ENCODE measurements at places on chromosomes 1 and 21.

GRCh38 chr1:167412920-167413319, 105.4 kb downstream of the CD247 start:
- DNase-seq, result no peak

- no peak for DNase-seq
Measured at GRCh38 chr1:39081271-39082009, 55.3 kb downstream of the NDUFS5 start.

GRCh38 chr1:40382108-40382460, 8.6 kb downstream of the SMAP2 start:
- no peak for DNase-seq

GRCh38 chr1:170140371-170140770, 5.4 kb upstream of the NTMT2 start:
- DNase-seq, result no peak

DNA sequence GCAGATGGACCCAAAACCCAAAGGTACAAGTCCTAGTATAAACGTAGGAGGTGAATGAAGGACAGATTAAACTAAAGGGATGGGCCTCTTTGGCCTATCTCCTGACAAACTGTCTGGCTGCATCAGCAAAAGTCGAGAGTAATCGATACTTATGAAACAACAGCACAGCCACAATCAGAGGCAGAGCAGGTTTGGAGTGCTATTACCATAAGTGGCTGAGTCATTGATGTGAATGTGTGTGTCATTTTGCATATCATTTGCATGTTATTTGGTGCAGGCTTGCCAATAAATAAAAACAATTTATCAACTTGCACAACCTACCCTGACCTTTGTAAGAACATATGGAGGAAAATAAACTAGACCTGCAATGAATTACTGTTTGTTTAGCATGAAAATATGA, 283.1 kb downstream of the NUF2 start:
- no peak for DNase-seq

GRCh38 chr1:62530516-62531154, 66.7 kb upstream of the ANGPTL3 start:
- DNase-seq, result no peak

- DNase-seq, result no peak
Measured at GRCh38 chr1:241375886-241376285, 18.9 kb upstream of the RGS7 start.

GRCh38 chr1:11691928-11692711, 610 bp downstream of the DRAXIN start:
- DNase-seq, result no peak

- DNase-seq, result no peak
Measured at GRCh38 chr21:18801468-18801867, 397.9 kb upstream of the TMPRSS15 start.

DNA sequence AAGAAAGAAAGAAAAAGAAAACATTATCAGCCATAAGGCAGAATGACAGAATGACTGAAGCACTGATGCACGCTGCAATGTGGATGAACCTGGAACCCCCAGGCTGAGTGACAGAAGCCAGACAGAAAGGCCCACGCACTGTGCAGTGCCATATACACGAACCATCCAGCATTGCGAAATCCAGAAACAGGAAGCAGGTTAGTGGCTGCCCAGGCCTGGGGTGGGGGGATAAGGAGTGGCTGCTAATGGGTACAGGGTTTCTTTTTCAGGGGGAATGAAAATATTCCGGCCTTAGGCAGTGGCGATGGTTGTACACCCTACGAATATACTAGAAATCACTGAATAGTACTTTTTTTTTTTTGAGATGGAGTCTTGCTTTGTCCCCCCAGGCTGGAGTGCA, 57.0 kb downstream of the CHD5 start:
- no peak for DNase-seq

DNA sequence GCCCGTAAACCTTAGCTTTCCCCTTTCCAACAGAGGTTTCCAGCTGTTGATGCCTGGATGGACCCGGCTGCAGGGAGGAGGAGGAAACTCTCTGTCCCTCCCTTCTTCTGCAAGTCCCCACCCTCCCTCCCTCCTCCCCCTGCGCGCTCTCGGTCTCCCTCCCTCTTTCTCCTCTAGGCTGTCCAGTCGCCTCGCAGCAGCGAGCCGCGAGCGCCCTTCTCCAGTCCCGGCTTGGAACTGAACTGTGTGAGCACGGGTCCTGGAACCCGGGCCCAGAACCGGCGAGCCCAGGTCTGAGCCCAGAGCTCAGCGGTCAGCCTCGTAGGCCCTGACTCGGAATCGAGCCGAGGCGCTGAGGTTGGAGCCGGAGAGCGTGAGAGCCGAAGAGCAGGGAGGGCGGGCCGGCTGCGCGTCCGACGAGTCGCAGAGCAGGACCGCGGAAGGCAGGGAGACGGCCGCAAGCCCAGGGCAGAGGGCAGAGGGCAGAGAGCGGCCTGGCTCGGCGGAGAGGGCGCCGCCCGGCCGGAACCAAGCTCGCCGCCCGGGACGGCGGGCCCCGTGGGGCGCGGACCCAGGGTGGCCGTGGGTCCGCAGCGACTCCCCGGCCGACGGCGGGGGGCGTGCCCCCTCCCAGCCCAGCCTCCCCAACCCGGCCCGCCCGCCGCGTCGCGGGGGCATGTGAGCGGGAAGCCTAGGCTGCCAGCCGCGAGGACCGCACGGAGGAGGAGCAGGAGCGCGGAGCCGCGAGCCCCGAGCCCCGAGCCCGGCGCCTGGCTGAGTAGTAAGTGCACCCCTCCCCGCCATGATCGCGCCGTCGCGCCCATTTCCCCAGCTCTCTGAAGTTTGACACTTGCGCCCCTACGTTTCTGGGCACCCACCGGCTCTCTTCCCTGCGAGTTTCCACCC, at the start of gene SOX13:
Gene SOX13, plus strand, starts transcription at position 185 of the 906 bp plus-strand sequence. CDS start 39,801 bp downstream, outside the sequence.
- no peak for DNase-seq

GRCh38 chr1:108597041-108597440, 37.1 kb downstream of the EEIG2 start:
- no peak for DNase-seq

GRCh38 chr1:159179906-159180305, 8.5 kb downstream of the CADM3 start:
- DNase-seq, result no peak

GRCh38 chr1:185559684-185560331, 174.4 kb upstream of the HMCN1 start:
- DNase-seq, result no peak

DNA sequence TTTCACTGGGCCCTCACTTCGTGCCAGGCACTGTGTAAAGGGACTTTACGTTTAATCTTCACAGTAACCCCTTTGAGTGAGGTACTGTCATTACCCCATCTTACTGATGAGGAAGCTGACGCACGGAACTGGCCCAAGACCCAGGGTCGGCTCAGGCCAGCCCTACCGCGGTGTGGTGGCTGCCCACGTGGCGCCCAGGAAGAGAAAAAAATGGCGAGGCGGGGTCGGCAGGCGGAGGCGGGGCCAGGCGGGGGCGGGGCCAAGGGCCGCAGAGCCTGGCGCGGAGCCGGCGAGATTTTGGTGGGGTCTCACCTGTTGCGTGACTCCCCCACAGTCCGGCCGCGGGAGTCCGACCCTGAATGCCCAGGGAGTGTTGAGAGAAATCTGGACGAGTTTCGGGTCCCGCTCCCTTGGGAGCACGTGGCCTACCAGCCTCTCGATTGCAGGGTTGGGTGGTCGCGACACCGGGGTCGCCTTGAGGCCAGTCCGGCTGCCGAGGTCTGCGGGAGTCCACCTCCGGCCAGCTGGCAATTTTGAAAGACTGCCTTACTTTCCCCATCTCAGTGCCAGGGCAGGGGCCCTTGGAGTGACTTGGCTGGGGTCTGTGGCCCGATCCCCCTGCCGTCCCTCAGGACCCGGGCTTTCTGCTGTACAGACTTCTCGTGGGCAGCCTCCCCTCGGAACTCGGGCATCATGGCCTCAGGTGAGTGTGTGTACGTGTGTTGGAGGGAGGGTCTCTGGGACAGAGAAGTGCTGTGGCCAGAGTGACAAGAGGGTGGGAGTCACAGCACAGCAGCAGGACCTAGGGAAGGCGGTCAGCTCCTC, at the start of the genes AMPD2 and GNAT2:
Gene AMPD2, plus strand, starts transcription at position 262 of the 825 bp plus-strand sequence. CDS start 1,339 bp downstream, outside the sequence.
Gene GNAT2, minus strand, starts transcription at position 41 of the 825 bp plus-strand sequence. CDS start 6,746 bp downstream, outside the sequence.
- DNase-seq, result no peak

DNA sequence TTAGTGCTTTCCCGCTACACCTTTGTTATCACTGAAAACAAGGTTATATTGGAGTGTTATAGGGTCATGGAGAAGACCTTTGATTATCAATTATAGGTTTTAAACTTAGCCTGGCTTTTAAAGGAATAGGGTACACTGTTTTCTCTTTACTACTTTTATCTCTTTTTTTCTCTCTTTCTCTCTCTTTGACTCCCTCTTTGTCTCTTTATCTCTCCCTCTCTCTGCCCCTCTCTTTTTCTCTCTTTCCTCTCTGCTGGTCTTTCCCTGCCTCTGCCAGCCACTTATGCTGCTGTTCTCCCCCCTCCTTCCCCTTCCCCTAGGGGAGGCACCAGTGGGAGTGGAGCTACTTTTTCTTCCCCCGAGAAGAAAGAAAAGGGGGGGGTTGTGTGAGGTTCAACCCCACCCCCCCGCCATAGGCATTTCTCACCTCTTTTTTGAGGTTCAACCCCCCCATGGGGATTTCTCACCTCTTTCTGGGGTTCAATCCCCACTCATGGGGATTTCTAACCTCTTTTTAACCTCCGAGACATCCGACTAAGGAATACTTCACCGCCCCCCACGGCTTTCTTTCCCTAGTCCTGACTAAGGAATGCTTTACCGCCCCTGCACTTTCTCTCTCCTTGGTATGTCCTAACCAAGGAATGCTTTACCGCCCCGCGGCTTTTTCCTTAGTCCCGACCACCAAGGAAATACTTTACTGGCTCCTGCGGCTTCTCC, 17.2 kb upstream of the ZBTB8B start:
- DNase-seq, result no peak

- DNase-seq, result no peak
Measured at GRCh38 chr1:41804176-41804575, 114.5 kb downstream of the HIVEP3 start.

- no peak for DNase-seq
Measured at GRCh38 chr1:173176246-173176645, 30.9 kb downstream of the TNFSF4 start.

DNA sequence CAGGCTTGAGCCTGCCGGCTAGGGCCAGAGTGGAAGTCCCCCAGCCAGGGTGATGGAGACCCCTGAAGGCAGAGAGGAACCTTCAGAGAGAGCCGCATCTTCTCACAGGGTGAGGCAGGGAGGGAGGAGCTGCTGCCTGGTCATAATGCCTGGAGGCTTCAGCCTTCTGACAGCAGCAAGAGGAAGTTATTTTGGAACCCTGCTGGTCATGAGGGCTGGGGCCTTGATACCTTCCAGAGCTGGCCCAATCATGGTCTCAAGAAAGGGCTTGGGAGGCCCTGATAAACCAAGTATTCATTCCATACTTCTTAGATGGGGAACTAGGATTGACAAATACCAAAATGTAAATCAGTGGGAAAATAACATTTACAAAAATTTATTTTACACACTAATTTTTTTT, 26.6 kb upstream of the MPZL1 start:
- DNase-seq, result no peak

DNA sequence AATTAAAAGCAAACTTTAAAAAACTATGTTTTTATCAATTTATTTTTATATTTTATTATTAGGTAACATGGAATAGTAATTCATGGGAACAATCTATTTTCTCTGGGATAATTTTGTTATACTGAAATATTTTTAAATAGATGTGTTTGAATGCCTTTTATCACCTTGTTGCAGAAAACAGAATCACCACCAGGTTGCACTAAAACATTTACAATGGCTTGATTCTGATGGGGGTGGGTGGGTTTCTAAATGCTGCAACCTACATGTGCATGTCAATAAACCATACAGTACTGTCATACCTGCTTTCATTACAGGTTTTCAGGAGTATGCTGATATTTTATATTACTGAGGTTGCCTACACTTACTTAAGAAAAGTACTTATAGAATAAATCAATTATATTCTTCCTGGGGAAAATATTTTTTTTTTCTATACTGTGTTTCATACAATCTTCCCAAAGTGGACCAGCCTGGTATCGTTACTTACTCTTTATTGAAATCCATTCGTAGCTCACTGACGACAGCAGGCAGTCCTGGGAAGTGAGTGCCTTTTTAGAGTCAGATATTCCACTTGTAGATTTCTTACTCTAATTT, 132.8 kb downstream of the PTPRC start:
- DNase-seq, result no peak

DNA sequence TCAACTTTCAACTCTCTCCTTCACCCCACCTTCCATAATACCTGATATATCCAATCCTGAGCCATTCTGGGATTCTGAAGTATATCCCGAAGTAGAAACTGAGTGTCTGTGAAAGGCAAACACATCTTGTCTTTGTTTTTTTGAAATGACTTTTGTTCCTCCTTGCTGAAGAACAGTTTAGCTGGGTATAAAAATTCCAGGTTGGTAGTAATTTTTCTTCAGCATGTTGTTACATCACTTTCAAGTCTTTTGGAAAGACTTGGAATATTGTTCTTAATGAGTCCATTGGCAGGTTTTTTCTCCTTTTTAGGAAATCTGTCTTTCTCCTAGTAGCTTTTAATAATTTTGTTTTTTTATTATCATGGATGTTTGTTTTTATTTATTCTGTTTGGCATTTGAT, 32.7 kb downstream of the CRYAA start:
- DNase-seq, result no peak

GRCh38 chr1:234980645-234981396, 147.8 kb downstream of the TOMM20 start:
- DNase-seq, result no peak

DNA sequence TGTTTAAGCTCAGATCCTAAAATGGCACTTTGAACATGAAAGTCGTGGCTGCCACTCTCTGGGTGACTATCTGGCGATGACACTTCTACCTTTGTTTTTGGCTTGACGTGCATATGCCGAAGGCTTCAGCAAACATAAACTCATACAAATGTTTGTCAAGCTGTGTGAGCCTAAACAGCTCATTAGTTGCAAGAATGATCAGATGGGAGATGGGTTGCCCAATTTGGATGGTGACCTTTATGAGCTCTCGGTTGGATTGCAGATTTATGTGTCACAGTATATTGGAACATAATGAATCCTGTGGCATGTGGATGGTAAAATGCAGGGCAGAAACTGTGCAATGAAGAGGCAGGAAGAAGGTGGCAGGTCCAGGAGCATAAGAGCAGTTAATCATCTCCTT, 229.3 kb downstream of the DISC1 start:
- no peak for DNase-seq

- DNase-seq, result no peak
Measured at GRCh38 chr1:207670192-207670591, 25.3 kb downstream of the CR1L start.

- DNase-seq, result no peak
Measured at GRCh38 chr1:201499795-201500669, 6.9 kb downstream of the CSRP1 start.

DNA sequence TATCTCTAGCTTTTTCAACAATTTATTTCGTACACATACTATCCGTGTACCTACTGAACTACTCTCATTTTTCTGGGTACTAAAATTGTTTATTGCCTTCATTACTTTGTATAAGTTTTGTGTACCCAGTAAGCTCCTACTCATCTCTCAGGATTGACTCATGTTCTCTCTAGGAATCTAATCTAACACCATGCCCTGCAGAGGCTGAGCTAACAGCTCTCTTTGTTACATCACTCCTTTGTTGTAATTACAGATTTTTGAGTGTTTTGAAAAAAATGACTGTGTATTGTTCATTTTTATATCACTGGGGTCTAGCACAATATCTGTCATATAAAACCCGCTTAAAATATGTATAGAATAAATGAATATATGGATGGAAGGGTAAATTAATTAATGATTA, 167.1 kb downstream of the ATP6V1G3 start:
- DNase-seq, result no peak

Measured in NCI-H1417 treated with DMSO at 0.1 percent for 48 hours (cell line).